ENCODE measurements at places on chromosomes 7 and 10. TPM values are rescaled to one million over a fixed set of nuclear protein-coding genes. Genes with fewer than 3 reads are reported as not detected.

The ATXN7L1 gene
- total RNA-seq = 23.8 TPM

The PTN gene
- not detected for total RNA-seq

The LRRN3 gene
- total RNA-seq = 211 TPM

The OPALIN gene
- total RNA-seq = not detected

The CALHM1 gene
- total RNA-seq = 0.21 TPM

DNA sequence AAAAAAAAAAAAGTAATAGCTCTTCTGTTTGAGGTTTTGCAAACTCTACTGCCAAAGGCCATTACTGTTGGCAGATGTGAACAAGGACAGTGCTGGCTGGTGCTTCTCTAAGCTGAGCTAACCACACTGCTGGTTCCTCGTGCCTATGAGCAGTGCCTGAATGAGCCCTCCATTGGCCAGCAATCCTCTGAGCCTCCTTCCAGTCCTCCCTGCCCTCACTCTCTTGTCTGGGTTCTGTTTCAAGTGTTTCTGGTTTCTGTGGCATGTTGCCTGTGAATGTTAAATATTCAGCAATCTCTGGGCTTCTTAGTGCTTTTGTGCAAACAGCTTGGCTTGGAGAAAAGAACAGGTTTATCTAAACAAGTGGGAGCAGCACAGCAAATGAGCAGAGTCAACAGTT lies 161.3 kb upstream of the AUTS2 start:
- no peak overlapping the region for H3K27ac ChIP-seq
- H3K27me3 ChIP-seq = no peaks in the 10 kb centered on the region
- H3K4me1 ChIP-seq = no peaks in the 10 kb centered on the region
- no peak overlapping the region for H3K4me3 ChIP-seq
- no peaks in the 10 kb centered on the region for H3K36me3 ChIP-seq
- DNase-seq = no peak

GRCh38 chr10:75974080-75974479 lies 542.7 kb downstream of the LRMDA start:
- H3K4me3 ChIP-seq = no peak overlapping the region
- no peak overlapping the region for H3K27ac ChIP-seq
- DNase-seq = no peak
- H3K36me3 ChIP-seq = no peaks in the 10 kb centered on the region

DNA sequence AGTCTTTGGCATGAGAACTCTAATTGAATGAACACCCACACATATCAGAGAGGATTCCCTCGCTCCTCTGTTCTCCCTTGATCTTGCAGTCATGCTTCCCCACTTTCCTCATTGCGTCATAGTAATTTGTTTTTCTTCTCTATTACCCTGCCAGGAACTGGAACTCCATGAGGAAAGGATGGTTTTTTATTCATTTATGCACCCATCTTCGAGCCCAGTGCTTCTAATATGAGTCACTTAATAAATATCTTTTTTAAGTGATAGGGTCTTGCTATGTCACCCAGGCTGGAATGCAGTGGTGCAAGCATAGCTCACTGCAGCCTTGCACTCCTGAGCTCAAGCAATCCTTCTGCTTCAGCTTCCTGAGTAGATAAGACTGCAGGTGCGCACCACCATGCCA lies 83.5 kb downstream of the OTUD1 start:
- no peak for DNase-seq
- no peak overlapping the region for H3K27ac ChIP-seq
- H3K4me1 ChIP-seq = no peaks in the 10 kb centered on the region
- peaks cover 8% of the 10 kb centered on the region for H3K27me3 ChIP-seq
- no peak overlapping the region for H3K4me3 ChIP-seq

GRCh38 chr7:29309041-29309854 lies 114.7 kb downstream of the CHN2 start:
- H3K4me3 ChIP-seq = no peak overlapping the region
- H3K27me3 ChIP-seq = peaks cover 12% of the 10 kb centered on the region
- no peak overlapping the region for H3K27ac ChIP-seq
- DNase-seq = no peak

DNA sequence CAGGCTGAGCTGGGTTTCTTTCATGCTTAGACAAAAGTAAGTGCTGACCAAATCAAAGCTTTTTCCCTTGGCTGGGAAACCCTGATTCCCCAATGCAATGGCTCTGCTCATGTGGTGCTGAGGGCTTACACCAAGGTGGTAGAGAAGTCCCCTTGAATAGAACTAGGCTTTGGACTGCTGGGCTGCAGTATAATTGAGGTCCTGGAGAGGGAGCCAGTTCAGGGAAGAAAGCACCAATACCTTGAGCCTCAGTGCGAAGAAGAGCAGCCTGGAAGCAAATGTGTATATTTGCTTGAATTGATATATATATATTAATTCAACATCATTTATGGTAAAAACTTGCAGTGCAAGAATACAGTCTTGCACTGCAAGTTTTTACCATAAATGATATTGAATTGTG lies 391.1 kb downstream of the RPS24 start:
- no peaks in the 10 kb centered on the region for H3K36me3 ChIP-seq
- no peaks in the 10 kb centered on the region for H3K4me1 ChIP-seq
- no peak for DNase-seq
